Stimulated activated CD4-positive, alpha-beta T cell treated with anti-CD3 and anti-CD28 coated beads, Interleukin-15, amount 100 ng/mL, for 1 hour (primary cell): ENCODE measurements at places on chromosomes 2 and 18.

DNA sequence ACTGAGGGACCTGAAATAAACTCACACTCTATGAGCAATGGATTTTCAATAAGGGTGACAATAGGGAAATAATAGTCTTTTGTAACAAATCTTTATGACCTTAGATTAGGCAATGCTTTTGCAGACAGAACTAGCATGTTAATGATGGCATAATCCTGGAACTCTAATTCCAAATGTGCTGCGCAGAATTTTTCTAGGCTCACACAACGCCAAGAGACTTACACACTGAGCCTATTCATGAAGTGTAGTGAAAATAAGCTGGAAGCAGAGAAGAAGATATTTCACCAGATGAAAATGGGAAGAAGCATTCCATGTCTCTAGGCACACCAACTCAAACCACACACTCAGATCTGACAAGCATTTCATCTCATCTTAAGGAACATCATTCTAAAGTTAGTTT, 178.5 kb downstream of the L3MBTL4 start:
- DNase-seq: no peak

DNA sequence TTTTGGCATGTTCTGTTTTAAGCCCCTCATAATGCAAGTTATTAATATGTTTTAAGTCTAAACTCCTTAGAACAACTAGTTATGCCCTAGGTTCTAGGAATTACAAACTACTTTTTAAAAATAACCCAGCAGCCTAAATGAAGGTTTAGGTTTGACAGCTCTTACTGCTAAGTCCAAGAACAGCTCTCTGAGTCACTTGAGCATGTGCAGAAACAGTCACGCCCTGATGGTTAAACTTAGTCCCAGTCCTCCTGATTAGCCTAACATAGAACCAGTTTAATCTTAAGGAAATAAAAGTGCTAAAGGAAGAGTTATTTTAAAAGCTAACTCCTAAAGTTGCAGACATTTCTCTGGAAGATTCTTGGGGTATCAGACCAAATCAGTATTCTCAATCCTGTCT, 72.5 kb downstream of the RMDN2 start:
- no peak for DNase-seq

GRCh38 chr2:167475791-167476190, 587.5 kb downstream of the XIRP2 start:
- no peak for DNase-seq

- DNase-seq: no peak
Measured at GRCh38 chr18:75223687-75224347, 13.2 kb downstream of the TSHZ1 start.

DNA sequence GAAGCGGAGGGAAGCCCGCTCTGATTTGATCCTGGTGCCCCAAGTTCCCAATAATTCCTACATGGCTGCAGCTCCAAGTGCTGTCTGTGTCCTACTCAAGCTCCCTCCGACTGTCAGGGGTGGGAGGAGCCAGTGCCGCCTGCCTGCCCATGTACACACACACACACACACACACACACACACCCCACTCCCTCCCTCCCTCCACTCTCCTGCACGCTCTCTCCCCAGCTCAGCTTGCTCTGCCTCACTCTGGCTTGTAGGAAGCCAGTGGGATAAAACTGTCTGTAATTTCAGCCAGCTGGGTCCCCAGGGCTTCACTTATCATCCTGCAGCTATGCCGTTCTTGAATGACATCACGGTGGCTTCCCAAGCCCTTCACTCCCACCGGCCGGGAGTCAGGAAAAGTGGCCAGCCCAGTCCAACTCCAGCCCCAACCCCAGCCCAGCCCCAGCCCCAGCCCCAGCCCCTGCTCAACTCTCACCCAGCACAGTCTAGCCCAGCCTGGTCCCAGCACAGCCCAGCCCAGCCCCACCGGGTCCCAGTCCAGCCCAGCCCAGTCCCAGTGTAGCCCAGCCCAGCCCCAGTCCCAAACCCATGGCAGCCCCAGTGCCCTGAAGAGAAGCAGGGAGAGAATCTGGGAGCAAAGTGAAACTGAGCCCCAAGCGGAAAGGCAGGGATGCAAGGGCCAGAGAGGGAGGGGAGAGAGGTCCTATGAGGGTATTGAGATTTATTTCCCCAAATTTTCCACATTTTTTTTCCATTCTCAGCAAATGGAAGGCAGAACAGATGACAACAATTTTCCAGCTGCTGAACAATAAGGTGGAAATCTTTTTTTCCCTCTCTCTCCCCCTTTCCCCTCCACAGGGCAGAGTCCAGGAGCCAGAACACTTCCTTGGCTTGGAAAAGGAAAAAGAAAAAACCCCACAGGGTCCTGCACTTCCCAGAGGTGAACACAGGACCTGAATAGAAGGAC, 144.0 kb downstream of the TNS1 start:
- no peak for DNase-seq

GRCh38 chr2:158778243-158778642, 16.9 kb upstream of the DAPL1 start:
- DNase-seq: no peak
